ENCODE measurements at places on chromosomes 1 and 21.

GRCh38 chr1:17908945-17909344, 153.8 kb downstream of the ACTL8 start:
- no peak for DNase-seq

DNA sequence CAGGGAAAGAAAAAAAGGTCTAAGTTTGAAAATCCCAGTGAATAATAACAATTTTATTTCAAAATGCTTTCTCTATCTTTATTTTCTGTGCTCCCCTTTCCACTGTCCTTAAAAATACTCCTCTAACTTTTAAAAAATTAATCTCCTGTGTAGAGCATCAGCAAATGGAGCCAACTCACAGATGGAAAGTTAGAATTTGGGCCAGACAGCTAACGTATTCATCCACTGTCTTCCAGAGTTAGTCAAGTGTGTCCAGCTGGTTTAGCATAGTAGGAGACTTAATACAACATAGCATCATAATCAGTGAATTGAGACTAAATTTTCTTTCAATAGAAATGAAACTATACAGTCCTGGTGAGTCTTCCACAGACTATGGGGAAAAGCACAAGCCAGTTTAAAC, 419.0 kb upstream of the LRRC7 start:
- DNase-seq: no peak

DNA sequence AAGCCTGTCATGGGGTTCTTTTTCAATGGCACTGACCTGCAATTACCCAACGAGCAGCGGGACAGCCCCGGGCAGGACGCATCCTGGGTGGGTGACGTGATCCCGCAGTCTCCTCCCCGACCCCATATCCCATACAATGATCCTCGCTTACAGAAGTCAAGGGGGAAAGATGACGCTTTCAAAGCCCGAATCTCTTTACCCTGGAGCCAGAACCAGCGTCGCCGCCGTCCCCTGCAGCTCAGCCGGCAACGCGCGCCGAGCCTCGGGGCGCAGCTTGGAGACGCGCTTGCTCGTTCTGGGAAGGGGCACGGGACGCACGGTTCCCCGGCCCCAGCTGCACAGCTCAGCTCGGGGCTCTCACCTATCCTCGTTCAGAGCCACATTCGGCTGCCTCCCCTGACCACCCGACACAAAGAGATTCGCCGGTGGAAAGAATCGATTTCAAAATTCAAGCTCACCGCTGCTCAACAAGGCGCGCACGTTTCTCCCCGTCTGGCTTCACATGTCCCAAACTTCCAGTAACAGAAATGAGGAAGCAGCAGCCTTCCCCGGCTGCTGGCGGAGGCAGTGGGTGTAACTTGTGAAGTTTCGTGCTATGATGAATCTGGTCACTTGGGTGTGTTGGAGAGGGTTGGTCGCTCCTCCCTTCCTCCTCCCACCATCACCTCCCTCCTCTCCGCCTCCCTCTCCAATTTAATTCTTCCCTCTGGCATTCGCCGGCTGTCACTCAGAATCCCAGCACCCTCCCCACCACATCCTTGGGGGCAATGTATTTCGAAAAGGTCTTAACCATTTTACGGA, at the start of gene TIAM1:
Gene TIAM1, minus strand, starts transcription at position 582 of the 801 bp plus-strand sequence. CDS start 77,289 bp downstream, outside the sequence.
- peak; percentile 42 for DNase-seq

GRCh38 chr1:206925106-206925736, 3.5 kb upstream of the FCMR start:
- peak; percentile 39 for DNase-seq

DNA sequence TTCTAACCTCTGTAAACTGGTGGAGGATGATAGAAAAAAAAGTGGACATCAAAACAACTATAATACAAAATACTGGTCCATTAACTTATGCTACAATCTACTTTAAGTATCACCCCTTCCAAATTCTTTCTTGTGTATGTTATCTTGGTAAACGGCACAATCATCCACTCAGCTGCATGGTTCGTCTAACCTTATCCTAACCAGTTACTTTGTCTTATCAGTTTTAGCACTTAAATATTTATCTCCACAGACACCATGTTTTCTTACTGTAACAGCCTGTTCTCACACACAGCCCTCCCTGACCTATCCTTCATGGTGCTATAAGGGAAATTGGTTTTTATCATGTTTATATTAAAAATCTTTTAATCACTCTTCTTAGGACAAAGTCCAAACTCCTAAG, 157.2 kb downstream of the PTGER3 start:
- no peak for DNase-seq

DNA sequence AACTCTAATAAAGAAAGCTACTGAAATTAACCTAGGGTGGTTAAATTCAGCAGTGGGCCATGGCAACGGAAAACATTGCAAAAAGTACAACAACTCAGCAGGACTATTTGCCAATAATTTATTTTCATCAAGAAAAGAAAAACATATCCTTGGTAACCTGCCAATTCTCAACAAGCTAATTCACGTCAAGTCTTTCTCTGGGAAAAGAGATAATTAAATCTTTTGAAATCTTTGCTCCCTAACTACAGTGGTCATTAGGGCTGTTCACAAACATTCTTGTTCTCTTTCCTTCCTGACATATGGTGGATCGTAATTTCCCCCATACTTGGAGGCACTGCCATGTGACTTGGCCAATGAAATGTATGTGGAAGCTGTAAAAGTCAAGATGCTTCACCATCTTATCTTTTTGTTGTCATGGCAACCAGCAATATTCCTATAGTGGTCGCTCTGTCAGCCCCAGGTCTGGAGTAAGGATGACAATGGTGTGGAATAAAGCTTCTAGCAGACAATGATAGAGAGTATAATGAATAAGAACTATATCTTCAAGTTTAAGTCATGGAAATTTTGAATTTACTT, 29.6 kb upstream of the ZNF326 start:
- DNase-seq: no peak
